ENCODE measurements at places on chromosomes 4 and X.

DNA sequence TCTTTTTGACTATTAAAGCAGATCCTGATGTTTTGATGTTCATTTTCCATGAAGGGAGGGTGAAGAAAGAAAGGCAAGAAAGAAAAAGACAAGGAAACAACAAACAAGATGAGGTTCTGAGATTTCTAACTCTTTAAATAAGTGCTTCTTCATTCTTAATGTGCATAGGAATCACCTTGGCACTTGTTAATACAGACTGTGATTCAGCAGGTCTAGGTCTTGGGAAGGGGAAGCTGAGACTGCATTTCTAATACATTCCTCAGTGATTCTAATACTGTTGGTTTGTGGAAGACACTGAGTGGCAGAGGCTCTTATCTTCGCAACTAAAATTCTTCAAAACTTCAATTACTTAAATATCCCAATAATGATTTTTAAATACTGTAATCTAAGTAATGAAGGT lies 95.2 kb upstream of the NAP1L5 start:
- DNase-seq: peak; percentile 35

DNA sequence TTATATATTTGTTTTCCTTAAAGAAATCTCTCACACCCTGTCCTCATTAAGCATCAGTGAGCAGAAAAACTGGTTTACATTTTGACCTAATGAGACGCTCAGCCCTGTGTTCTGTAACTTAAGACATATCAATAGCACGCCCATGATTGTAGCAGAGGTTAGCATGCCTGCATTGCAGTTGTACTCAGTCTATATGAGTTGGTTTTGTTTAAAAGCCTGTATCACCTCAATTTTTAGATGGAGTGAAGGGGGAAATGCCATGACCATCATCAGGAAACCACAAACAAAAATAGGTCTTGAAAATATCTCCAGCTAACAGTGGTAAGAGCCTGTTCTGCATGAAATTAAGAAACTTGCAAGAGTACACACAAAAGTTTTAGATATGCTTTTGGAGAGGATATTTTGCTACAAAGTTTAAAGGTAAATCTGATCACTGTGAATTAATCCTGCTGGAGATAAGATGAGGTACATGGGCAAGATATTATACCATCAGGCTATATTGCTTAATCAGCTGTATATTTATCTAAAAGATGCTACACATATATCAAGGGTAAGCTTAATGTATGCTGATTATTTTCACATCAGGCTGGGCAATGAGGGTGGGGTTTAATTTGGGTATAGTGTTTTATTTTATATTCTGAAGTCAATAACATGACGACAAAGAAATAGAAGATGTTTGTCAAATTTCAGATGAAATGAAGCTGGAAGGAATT lies 13.1 kb upstream of the COQ2 start:
- DNase-seq: no peak

DNA sequence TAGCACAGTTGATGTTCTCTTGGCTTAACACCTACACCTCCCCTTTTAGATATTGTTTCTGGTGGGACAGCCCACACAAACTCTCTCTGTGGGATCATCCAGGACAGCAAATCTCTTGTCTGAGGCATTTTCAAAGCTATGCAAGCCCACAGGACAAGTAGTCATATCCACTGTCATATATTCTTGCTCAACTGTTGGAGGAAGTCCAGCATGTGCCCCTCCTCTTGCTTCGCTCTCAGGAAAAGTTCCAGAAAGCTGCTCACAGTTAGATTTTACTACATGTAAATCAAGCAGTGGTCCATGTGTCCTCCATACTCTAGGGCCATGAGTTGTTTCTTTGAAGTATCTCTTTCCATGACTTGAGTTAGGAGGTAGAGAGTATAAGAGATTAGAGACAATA lies 260.7 kb downstream of the INPP4B start:
- DNase-seq: no peak

DNA sequence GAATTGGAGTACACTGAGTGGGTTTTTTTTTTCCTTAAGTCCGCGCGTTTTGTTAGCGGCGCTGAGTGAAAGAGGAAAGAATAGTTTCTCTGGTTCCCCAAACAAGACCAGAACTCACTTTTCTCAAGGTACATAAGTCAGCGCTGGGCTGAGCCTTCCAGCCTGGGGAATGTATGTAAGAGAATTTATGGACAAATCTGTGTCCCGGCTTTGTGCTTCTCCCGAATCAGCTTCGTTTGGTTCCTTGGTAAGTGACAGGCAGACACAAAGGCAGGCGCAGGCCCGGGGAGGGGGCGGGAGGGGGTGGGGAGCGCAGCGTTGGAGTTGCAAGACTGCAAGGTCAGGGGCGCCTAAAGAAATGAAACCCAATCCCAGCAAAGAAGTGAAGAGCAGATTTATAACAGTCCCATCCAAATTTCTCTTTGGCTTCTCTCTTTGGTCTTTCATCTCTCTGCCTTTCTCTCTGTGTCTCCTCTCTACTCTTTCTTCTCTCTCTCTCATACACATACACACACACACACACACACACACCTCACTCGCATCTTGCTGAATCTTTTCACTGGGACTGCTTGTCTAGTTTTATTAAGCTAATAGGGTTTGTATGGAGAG lies 981 bp downstream of the TET2 start:
- no peak for DNase-seq

DNA sequence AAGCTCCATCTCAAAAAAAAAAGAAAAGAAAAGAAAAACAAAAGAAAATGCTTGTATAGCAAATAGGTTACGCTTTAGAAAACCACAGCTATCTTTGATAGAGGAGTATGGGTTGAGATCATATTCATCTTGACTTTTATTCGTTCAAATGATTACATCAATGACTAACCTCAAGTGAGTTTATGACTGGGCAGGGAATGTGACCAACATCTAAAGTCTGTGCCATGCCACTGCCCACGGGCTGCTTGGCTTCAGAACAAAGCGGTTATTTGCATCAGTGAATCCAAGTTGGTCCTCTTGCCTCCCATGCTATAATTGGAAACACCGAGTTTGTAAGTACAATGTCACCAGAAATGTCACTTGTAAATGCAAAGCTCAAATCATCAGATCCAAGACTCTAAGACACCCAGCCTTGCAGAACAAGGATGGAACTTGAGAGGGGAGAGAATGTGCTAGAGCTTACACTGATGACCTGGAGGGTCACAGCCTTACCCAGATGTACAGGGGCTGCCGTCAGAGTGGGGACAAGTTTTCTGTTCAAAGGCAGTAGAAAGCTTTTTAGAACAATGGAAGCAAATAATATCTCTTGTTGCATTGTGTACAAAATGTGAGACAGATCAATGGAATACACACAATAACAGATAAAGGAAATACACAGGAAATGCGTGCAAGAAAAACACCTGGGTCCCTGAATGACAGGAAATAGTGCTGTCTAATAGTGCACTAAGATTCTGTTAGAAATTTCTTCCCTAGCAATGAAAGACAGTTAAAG lies 8.4 kb upstream of the OPN1LW start:
- DNase-seq: no peak

DNA sequence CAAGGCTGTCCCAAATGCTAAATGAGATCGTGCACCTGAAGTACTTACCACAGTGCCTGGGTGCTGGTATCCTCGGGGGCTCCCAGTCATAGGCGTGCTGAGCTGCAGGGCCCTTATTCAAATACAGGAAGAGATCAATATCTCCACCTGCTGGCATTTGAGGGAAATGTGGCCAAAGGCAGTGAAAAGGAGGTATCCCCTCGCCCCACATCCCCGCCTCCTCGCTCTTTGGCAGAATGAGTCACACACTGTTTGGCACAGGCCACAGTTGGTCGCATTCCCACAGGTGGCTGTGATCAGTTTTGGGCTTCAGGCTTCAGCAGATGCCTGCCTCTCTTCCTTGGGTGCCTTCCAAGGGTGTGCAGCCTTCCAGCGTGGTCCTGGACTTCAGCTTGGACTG lies 28.4 kb downstream of the ZNF185 start:
- DNase-seq: no peak

DNA sequence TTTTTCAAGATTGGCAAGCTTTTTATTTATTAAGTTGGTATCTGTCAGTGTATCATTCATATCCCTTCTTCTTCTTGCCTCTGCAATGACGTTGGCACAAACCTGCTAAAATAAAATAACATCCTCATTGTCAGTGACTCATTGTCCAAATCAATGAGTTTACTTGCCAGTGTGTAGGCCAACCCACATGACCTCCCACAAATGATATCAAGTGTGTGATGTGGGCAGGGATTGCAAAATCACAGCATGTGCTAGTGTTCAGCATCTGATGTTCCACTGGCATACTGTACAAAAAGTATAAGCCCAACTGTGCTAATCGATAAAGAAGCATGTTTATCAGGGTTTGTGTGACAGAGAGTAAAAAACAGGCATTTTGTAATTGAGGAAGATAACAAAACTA lies 25.5 kb downstream of the GPAT3 start:
- peak; percentile 17 for DNase-seq

DNA sequence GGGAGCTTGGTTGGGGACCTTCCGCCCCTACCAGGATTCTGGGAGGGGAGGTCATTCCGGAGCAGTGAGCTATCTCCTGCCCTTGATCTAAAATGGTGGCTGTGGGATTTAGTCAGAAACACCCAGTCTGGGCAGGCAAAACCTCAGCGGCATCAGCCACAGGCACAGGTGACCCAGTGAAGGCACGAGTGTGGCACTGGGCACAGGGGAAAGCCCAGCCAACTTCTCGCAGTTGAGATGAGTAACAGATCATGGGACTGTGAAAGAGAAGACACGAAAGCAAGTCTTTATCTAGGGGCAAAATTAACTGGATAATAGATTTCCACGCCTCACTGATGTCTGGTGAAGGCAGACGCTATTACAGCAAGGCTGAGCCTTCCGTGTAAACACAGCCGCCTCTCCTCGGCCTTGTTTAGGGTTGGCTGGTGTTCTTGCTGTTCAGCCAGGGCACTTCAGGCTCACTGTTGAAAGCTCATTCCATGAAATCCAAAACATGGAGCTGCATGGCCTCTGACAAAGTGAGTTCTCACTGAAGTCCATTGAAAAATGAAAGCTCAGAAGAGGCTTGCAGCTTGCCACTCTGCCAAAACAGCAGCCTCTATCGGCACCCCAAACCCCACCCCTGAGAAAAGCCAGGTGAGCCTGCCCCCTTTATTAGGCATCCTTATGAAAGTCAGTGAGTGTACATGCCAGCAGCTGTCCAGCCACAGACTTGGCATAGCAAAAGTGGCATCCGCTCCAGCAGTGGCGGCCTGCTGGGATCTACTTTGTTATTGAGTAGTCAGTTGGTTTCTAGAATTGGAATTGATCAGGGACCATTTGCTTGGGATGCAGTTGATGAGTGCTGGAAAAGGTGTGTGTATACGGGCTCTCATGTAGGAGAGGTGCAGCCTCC lies 102.3 kb upstream of the MTM1 start:
- DNase-seq: no peak

Measured in non-pigmented ciliary epithelial cell (primary cell).